ENCODE measurements at places on chromosomes 12 and 14.

GRCh38 chr14:53152887-53153701, at the start of gene DDHD1:
TSS of gene DDHD1 (minus strand) at chr14:53153323. CDS start at chr14:53153098, 225 bp downstream.
- DNase-seq, result peak; percentile 51

DNA sequence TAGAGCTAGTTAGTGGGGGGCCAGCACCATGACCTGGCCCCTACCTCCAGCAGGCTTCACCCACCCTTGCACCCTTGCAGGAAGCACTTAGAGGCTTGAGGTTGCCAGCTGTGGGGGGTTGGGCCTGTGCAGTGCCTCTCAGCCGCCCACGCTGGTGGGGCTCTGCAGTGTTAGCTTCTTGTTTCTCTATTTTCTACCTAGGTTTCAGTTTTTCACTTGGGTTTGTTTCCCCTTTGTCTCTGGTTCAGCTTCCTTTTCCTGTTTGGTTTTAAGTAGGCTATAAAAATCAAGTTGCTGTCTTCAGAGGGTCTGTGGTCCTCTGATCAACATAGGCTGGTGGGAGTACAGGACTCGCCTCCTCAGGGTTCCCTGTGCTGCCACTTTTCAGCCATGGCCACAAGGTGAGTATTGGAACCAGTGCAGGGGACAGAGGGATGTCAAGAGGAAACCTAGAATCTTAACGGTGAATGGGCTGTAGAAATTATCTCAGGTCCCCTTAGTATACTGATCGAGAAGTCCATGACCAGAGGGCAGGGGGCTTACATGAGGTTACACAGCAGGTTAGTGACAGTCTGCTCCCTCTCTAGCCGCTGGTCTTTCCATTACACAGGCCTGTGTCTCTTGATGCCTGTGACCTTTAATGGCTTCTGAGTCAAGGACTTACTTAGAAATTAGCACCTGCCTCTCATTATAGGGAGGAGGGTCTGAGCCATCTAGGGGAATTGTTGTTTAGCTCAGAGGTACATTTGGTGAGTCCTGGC, at the start of gene EVL:
Gene EVL (plus strand): TSS at position 312 of the 761 bp plus-strand sequence. CDS start 79 bp downstream, at position 391.
- DNase-seq, result no peak

DNA sequence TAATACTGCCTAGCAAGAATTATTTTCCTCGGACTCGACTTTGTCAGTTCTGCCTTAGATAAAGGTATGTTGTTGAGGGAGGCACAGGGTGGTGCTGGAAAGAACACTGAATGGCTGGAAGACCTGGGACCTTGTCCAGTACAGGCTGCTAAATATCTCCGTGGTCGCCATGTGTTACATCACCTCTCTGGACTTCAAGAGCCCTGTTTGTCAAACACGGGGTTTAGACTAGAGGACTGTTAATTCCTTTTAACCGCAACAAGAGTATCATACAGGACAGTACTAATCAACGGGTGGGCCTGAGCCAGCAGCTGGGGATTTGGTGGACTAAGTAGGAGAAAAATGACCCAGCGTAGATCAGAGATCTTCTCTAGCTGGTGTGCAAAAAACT, 476.3 kb downstream of the LRIG3 start:
- DNase-seq, result no peak

DNA sequence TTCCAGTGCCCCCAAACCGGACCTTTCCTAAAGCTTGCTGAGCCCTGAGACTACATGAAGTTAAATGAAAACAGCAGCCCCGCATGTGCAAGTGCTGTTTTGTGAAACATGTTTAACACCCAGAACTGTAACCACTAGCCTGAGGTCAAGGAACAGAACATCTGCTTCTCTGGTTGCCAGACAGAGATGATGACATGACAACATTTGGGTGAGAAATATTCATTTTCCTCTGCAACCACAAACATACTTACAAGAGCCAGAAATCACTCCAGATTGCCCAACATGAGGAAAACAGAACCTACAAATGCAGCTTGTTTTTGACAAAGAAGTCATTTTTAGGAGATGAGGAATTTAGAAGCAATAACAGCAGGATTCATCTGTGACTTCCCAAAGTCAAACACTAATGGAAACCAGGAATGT, 110.4 kb downstream of the BCAT1 start:
- DNase-seq, result peak; percentile 79

- no peak for DNase-seq
Measured at GRCh38 chr12:82963956-82964355, 277.2 kb downstream of the TMTC2 start.

DNA sequence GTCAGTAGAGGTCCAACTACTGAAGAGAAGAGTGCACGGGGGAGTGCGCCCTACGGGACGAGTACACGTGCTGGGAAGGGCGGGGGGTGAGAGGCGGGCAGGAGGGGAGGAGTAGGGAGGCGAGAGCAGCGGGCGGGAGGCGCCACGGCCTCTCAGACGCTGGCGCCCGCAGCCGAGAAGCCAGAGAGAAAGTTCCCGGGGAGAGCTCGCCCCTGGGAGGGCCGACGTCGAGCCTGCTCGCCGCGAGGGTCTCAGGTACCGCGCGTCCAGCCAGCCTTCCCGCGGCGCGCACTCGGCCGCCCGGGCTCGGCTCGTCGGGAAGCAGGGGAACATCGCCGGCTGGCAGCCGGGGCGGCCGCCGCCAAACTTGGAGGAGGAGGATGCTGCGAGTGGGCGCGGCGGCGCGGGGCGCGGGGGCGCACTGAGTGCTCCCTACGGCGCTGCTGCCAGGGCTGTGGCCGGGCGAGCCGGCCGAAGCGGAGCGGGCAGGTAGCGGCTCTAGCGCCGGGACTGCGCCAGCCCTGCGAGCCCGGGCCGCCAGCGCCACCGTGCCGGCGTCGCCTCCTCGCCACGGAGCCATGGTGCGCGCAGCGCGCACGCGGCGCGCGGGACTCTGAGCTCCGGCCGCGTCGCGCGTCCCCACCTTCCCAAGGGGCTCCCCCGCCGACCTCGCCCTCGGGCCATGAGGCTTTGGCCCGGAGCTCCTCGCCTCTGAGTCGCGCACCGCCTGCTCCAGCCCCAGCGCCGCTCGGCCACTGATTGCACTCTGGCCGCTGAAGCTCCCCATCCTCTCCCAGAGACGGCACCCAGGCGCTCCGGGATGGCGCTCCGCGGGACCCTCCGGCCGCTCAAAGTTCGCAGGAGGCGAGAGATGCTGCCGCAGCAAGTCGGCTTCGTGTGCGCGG, at the start of gene SLC24A4:
Gene SLC24A4 (plus strand): TSS at position 155 of the 905 bp plus-strand sequence. CDS start 666 bp downstream, at position 821.
- DNase-seq, result no peak

DNA sequence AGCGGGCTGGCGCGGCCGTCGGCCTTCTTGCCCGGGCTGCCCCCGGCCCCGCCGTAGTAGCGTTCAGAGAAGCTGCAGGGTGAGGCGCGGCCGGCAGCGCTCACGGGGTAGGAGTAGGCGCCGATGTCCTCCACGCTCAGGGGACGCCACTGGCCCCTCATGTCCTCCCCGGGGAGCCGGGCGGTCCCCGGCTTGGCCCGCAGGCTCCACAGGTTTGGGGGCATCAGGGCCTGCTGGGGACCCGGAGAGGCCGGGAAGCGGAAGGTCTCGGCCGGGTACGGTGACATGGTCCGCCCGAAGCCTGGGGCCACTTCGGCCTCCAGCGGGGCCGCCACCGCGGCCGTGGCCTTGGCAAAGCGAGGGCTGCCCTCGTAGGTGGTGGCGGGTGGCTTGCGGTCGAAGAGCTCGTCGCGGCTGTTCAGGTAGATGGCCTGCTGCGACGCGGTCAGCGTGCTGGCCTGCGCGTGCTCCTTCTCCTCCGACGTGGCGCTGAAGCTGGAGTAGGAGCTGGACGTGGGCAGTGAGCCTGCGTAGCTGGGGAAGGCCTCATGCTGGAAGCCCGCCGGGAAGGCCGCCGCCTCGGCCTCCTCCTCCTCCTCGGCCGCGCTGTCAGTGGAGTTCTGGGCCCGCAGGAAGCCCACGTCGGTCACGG, 48.7 kb downstream of the BEGAIN start:
- DNase-seq, result no peak

- DNase-seq, result no peak
Measured at GRCh38 chr12:806200-806791, 53.9 kb downstream of the WNK1 start.

GRCh38 chr14:51912112-51912786, 51.8 kb downstream of the GNG2 start:
- DNase-seq, result no peak

DNA sequence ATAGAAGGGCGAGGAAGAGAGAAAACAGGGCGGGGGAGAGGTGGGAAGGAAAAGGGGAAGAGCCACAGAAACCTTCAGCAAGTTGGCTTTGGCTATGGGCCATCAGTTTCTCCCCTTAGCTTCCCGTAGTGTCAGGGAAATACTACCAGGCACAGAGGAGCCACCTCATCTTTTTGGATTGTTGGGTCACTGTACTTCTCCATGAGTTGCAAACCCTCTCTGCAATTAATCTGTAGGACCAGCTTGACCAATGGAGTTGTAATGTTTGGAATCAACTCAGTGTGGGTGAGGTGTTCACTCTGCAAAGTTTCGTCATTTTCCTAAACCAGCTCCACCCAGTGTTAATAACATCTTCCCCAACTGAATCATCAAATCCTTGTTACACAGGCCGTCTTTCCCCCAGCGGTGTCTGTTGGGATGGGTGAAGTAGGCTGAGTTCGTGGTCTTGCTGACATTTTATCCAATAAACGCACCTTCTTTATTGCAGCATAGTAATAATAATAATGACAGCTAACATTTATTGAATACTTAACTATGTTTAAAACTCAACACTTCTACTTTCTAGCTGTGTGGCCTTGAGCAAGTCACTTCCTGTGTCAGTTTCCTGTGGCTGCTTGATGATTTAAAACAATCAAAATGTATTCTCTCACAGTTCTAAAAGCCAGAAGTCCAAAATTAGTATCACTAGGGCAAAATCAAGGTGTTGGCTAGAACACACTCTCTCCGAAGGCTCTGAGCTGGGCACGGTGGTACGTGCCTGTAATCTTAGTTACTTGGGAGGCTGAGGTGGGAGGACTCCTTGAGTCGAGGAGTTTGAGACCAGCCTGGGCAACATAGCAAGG, 8.1 kb upstream of the GLTP start:
- DNase-seq, result no peak

DNA sequence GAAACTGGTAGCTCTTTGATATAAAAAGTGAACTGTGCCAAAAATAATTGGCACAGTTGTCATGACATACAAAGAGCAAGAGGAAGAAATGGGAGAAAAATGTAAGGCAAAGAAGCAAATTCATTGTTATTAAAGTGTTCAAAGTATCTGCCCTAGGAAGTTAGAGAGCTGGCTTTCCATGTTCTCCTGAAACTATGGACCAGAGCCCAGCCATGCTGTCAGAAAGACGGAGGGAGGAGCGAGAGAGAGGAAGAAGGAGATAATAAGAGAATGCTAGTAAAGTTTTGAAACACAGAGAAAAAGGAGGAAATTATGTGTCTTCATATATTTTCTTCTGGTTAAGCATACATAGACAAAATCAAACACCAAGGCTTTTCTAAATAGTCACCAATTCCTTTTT, 78.1 kb upstream of the PELI2 start:
- DNase-seq, result no peak

DNA sequence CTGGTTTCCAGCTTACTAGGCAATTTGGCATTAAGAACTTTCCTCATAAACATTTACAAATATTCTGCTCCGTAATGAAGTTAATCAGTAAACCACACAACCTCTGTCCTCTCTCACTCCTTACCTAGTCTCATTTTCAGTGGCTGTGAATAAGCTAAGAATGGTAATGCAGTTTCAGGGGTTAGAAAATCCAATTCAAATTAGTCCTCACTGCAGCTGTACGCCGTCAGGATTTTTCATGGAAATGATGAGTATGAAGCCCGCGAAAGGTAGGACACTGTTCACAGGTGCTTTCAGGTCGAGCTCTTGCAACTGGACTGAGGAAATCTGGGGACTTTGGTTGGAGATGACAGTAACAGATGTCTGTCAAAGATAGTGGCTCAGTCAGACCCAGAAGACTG, 29.6 kb downstream of the NR1H4 start:
- no peak for DNase-seq

- DNase-seq, result no peak
Measured at GRCh38 chr12:116726694-116727093, 11.2 kb downstream of the SPRING1 start.

- no peak for DNase-seq
Measured at GRCh38 chr12:81758421-81759189, 545 bp downstream of the PPFIA2 start.

DNA sequence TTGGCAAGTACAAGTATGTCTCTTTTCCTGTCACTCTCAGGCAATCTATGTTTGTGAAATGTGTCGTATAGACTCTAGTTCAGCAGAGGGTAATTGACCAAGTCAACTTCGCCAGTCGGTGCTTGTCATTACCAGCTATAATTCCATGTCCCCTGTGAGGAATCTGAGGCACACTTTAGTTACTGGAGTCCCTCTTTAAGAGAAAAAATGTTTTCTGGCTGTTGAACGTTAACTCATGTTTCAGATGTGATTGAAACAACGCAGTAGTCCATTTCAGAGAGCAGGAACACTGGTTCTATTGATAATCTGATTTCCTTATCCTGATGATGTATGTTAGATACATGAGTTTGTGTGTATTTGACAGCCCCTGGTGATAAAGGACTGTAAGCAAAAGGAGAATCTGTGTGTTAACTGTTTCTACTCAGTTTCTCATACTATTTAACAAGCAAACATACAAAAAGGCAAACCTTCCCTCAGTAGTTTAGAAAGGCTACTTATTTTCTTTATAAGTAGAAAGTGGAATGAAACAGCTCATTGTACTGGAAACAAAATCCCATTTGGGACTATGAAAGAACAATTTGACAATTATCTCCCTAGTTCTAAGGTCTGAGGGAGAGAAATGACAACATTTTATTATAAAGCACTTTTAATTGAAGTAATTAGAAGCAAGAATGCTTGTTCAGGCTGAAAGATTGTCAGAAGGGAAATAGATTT, 161.1 kb upstream of the TRHDE start:
- no peak for DNase-seq

GRCh38 chr12:88298761-88299242, 156.7 kb downstream of the TMTC3 start:
- no peak for DNase-seq

GRCh38 chr14:104528496-104528895, 51.1 kb upstream of the C14orf180 start:
- peak; percentile 53 for DNase-seq

GRCh38 chr12:98456576-98457573, 58.5 kb upstream of the TMPO start:
- DNase-seq, result no peak

GRCh38 chr12:75774261-75775052, 257.1 kb downstream of the PHLDA1 start:
- no peak for DNase-seq

- DNase-seq, result no peak
Measured at GRCh38 chr14:24613241-24613640, 3.8 kb upstream of the GZMH start.

DNA sequence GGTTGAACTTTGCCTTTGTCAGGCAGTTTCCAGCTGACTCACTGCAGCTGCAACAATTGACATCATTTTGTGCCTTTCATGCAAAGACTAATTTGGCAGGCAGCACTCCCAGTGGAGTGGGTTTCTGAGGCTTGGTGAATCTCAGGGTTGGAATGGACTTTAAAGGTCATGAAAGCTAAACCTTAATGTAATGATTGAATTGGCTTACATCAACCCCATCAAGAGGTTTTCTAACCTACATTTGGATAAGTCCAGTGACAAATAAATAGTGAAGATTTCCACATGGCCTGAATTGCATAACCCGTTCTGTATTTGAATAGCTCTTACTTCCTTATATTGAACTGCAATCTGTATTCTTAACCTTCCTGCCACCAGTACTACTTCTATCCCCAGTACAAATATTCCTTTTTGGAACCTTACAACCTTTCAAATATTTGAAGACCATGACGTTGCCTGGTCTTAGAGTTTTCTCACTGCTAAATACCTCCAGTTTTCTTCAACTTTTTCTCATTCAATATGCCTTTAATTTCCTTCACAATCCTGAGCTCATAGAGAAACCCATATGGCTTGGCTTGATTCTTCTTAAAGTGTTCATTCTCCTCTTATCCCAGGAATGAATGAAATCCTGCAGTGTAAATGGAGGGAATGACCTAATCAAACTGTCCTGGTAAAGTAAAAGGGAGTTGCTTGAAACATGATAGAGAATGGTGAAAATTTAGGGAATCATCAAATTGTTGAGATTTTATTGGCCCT, 168.1 kb upstream of the NOVA1 start:
- no peak for DNase-seq

Measured in lower leg skin (tissue), 4 donors.